Skeletal muscle tissue (tissue), 5 donors: ENCODE measurements at places on chromosomes 12 and 14. TPM values are rescaled to one million over a fixed set of nuclear protein-coding genes. Genes with fewer than 3 reads are reported as not detected.

The RAD9B gene
- total RNA-seq: 1.6 TPM

The C3AR1 gene
- 7.8 TPM for total RNA-seq

The A2ML1 gene
- not detected for total RNA-seq

The NOC4L gene
- total RNA-seq: 5.7 TPM

The RTN1 gene
- 2.6 TPM for total RNA-seq

The DNAI7 gene
- total RNA-seq: 1.6 TPM

The MUCL1 gene
- total RNA-seq: not detected

The CAPZA3 gene
- not detected for total RNA-seq

The KRT3 gene
- total RNA-seq: not detected

The GPR162 gene
- total RNA-seq: 8.9 TPM

The AHNAK2 gene
- 11.5 TPM for total RNA-seq

The LRR1 gene
- 8.4 TPM for total RNA-seq

The TIMM9 gene
- 42.3 TPM for total RNA-seq

The SMIM41 gene
- total RNA-seq: not detected

The RARG gene
- total RNA-seq: 12.5 TPM

The CABP1 gene
- total RNA-seq: 0.52 TPM

The ACSS3 gene
- 14.6 TPM for total RNA-seq

The SLC25A47 gene
- total RNA-seq: 0.52 TPM

The RPL6 gene
- 896 TPM for total RNA-seq

The TNFAIP2 gene
- 21.9 TPM for total RNA-seq

The SERPINA10 gene
- not detected for total RNA-seq

The WNT1 gene
- not detected for total RNA-seq

The TAS2R43 gene
- 11.5 TPM for total RNA-seq

The GPR132 gene
- total RNA-seq: 1.6 TPM

The GDF3 gene
- total RNA-seq: 1.0 TPM

The FAM222A gene
- 1.0 TPM for total RNA-seq

The SLC5A8 gene
- total RNA-seq: under 0.01 TPM

The PTCSC3 gene
- not detected for total RNA-seq

The ESPL1 gene
- 2.6 TPM for total RNA-seq

The CAMKK2 gene
- total RNA-seq: 12.5 TPM

The SOX5 gene
- total RNA-seq: 6.3 TPM

The BHLHE41 gene
- total RNA-seq: 1.0 TPM

The HCAR3 gene
- total RNA-seq: not detected

The IL31 gene
- total RNA-seq: not detected

The ZFHX2 gene
- total RNA-seq: not detected

The TAS2R50 gene
- 7.8 TPM for total RNA-seq

The GXYLT1 gene
- total RNA-seq: 11.5 TPM

The HOXC9 gene
- 4.2 TPM for total RNA-seq

The ARF3 gene
- total RNA-seq: 19.8 TPM

The CCDC196 gene
- total RNA-seq: not detected

The LHX5 gene
- total RNA-seq: not detected
